HS-27A (cell line): ENCODE measurements at places on chromosomes 1 and 21.

- DNase-seq = no peak
Measured at GRCh38 chr1:242043165-242043564, 44.3 kb upstream of the MAP1LC3C start.

DNA sequence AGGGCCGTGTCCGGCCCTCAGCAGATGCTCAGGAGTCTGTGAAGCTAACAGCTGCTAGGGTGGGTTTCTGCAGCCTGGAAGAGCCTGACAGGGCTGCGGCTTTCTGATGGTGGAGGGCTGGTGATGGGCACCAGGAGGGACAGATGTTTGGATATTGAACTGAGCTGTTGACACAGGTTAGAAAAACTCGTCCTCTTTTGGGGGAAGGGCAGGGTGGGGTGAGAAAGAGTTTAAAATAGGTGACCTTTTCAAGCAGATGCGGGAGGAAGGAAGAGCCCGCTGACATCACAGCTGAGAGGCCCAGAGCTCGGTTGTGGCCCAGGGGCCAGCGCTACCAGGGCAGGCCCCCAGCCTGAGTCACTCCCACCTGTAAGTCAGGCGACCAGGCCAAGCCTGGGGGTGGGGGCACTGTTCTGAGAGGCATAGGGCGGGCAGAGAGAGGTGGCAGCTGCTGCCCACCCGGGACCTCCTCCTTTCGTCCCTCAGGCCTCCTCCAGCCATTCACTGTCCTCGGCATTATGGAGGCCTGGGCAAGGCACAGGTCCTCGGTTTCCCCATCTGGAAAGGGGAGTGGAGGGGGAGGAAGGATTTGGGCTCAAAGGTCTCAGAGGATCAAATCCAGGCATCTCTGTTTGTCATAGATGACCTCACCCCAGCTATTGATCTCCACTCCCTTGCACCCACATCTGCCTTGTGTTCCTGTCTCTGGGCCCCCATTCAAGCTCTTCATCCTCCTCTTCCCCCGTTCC is 32.3 kb upstream of the ID3 start:
- DNase-seq = no peak

DNA sequence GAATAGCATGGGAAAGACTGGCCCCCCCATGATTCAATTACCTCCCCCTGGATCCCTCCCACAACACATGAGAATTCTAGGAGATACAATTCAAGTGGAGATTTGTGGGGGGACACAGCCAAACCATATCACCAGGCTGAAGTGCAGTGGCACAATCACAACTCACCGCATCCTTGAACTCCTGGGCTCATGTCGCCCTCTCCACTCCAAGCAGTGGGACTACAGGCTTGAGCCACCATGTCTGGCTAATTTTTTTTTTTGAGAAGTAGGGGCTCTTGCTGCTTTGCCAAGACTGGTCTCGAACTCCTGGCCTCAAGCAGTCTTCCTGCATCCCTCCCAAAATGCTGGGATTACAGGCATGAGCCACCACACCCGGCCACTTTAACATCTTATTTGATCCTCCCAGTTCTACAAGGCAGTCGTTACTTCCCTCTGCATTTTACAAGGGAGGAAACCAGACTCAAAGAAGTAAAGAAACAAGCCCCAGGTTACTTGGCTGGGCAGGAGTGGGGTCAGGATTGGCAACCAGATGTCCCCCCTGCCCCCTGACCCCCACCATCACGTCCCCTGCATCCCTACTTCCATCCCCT is 26.9 kb upstream of the ACTL8 start:
- DNase-seq = no peak

DNA sequence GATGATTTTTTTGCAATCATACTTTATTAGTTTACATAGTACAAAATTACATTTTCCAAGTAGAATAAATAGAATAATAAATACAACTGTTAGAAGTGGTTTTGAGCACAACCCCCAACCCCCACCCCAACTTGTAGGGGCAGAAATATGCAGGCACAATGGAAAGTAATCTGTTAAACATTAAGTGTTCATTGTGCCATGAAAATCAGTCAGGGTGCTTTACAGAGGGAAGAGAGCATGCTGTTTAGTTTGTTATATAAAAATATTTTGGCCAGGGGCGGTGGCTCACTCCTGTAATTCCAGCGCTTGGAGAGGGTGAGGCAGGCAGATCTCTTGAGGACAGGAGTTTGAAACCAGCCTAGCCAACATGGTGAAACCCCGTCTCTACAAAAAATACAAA is 2.6 kb downstream of the OR10T2 start:
- DNase-seq = no peak

GRCh38 chr21:37268186-37268503 is 1.0 kb upstream of the VPS26C start:
- no peak for DNase-seq

DNA sequence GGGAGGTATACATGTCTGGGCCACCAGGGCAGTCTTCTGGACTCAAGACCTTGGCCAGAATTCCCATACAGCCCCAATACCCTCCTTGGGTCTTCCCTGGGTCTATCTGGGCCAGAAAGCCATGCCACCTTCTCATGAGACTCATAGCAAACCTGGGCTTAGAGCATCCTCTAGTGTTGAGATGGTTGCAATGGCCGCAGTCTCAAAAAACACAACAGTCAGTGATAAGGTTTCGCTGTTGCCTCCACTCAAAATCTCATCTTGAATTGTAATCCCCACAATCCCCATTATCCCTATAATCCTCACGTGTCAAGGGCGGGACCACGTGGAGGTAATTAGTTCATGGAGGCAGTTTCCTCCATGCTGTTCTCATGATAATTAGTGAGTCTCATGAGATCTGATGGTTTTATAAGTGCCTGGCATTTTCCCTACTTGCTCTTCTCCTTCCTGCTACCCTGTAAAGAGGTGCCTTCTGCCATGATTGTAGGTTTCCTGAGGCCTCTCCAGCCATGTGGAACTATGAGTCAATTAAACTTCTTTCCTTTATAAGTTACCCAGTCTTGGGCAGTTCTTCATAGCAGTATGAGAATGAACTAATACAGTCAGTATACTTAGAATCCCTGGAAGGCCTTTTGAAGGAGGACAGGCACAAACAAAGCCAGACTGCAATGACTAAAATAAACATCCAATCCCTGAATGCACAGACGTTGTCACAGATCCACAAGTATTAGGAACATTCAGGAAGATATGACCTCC is 77.0 kb downstream of the CTH start:
- DNase-seq = no peak

DNA sequence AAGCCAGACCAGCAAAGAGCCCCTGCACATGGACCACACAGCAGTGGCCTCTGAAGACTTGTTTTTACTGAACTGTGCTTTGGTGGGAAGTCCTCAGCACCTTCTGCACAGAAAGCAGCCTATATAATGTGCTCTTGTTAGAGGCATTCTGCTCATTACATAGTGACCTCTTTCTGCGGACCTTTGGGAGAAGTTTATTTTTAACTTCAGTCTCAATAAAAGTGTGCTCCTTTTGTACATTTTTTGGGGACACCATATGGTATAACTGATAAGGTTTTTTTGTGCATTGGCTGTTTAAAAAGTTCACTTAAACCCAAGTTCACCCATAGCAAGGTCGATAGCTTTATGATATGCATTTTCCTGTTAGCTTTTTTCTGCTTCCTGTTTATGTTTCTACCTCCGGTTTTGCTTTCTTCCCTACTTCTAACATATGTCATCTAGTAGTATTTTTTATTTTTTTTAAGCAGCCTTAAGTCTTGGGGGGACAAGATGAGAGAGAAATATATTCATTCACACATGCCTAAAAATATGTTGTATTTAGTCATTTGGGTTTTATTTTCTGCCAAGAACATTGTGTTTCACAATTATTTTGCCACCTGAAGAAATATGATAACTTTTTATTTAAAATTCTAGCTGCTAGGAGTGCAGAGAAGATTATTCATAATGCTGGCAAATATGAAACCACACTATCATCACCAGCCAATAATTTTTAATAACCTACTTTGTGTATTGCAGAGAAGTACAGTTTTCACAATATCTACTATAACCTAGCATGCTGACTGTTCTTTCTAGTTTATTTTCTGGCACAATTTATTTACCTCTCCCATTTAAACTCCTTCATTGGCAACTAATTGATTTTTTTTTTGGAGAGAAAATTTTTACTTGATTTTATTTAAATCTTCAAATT is 22.9 kb upstream of the SLC19A2 start:
- DNase-seq = no peak

DNA sequence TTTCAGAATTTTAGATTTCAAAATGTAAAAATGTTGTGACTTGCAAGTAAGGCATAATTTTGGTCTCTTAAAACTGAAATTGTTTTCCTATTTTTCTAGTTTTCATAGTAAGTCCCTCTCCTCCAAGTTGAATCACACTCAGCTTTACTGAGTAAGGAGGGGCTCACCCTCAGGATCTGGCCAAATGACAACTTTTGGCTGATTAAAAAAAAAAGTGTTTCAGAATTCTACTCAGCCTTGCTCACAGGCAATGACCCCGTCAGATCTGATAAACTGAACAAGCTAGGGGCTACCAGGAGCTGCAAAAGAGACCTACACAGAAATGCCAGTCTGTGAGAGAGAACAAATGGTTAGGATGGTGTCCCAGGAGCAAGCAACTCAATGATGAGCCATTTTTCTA is 159.8 kb downstream of the PBX1 start:
- no peak for DNase-seq

DNA sequence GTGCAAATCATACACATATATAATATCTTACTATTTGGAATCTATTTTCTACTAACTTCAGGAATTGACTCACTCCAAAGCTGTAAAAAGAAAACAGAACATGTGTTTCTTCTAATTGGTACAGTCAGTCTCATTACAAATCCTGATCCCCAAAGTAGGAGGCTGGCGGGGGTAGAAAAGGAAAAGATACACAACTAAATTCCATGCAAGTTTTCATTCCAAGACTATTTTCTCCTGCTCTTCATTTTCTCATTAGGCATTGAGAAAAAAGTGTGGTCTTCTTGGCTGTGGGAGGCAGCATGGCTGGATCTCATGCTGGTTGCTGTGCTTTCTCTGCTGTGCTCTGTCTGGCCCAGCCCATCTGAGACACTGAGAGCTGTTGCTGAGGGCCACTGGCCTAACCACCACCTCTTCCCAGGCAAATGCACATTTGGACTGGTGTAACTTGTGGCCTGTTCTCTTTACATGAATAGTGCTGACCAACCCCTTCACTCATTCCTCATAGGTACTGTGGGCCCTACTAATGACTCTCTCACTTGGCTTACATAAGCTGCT is 1107.5 kb upstream of the B3GALT2 start:
- DNase-seq = no peak

DNA sequence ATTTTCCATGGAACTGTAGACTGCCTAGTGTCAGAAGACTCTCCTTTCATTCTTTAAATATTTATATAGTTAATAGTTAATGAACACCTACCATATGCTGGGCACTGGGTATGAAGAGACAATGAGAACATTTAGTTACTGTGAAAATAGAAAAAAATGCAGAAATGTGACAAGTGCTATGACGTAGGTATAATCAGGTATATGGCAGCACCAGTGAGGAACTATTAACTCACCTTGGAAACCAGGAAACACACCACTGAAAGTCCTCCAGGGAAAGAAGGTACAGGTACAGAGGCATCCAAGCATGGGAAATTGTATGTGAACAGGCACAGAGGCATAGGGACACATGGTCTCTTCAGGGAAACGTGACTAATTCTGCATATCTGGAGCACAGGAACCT is 42.3 kb downstream of the DPT start:
- DNase-seq = no peak

DNA sequence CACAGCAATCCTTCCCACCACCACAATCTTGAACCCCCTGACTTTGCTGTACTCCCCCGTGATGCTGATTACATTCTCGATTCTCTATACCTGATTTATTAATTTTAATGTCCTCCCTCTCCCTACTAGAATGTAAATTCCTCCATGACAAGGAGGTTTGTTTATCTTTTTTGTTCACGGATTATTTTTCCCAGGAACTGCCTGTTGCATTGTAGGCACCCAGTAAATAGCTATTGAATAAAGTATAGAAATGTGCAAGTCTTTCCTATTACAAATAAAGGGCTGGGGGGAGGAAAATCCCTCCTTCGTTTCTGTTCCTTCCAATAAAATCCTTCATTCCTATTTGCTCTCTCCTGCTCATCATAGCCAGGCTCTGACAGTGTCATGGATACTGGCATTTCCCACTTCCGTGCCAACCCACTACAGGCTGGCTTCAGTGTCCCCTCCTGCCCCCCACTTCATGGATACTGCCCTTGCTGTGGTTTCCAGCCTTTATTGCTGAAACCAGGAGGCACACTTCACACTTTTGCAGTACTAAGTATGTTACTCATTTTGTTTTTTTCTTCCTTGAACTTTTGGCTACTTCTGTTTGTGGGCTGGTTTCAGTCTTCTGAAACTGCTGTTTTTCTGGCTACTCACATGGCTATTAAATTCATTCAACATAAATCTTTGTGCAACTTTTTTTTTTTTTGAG is 7.5 kb downstream of the KIF1B start:
- no peak for DNase-seq

DNA sequence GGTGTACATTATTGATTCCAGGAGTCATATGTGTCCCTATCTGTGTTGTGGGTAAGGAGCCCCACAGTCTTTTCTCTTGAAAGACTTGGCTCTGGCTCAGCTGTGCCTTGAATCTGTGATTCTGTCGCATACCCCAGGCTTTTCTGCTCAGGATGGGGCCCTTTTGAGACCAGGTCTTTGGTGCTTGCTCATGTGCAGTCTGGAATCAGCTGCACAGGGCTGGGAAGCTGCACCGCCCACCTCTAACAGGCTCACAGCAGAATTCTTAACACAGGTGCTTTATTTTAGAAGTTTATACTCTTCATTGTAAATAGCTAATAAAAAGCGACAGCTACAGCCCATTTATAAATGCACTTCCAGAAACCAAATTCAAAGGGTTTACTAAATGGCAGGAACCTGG is 61.3 kb downstream of the ST6GALNAC3 start:
- DNase-seq = no peak

GRCh38 chr1:86419277-86419903 is 4.6 kb upstream of the CLCA2 start:
- DNase-seq = no peak

DNA sequence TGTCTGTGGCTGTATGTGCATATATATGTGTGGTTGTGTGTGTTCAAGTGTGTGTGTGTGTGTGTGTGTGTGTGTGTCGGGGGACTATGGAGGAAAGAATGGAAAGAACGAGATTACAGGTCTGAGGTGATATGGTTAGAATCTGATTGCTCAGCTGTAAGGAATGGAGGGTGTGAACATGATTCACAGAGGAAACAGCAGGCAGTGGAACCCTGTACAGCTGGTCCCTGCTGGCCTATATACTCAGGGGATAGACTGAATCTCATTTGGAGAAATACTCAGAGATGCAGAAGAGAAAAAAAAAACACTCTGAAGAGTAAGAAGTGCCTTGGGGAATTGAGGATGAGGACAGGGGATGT is 180.1 kb upstream of the ESRRG start:
- DNase-seq = peak; percentile 29
